Activated CD4-positive, alpha-beta T cell treated with anti-CD3 and anti-CD28 coated beads, Interleukin-2, amount 10 ng/mL, durations not matched to agents 24 days and 14 days (primary cell): ENCODE measurements at places on chromosomes 7 and 10. TPM values are rescaled to one million over a fixed set of nuclear protein-coding genes. Genes with fewer than 3 reads are reported as not detected.

DNA sequence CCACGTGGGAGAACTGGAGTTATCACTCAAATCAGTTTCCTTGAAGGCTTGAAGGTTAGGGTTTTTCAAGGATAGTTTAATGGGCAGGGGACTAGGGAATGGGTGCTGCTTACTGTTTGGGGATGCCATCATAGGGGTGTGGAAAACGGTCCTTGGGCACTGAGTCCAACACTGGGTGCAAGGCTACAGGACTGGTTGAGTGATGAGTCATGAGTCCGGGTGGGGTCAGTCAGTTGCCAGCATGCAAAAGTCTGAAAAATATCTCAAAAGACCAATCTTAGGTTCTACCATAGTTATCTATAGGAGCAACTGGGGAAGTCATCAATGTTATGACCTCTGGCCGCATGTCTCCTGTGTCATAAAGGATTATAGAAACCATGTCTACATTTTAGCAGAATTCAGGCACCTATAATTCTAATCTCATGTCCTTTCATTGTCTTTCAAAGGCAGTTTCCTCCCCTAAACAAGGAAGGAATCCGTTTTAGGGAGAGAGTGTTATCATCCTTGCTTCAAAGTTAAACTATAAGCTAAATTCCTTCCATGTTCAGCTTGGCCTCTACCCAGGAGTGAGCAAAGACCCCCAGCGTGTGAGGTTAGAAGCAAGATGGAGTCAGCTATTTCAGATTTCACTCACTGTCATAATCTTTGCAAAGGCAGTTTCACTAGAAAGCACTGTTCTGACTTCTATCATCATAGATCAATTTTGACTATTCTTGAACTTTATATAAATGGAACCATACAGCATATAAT lies 94.5 kb downstream of the COL26A1 start:
- no peak for DNase-seq
- H3K4me1 ChIP-seq: no peaks in the 10 kb centered on the region
- H3K27ac ChIP-seq: no peak overlapping the region
- H3K36me3 ChIP-seq: no peaks in the 10 kb centered on the region
- no peaks in the 10 kb centered on the region for H3K27me3 ChIP-seq

DNA sequence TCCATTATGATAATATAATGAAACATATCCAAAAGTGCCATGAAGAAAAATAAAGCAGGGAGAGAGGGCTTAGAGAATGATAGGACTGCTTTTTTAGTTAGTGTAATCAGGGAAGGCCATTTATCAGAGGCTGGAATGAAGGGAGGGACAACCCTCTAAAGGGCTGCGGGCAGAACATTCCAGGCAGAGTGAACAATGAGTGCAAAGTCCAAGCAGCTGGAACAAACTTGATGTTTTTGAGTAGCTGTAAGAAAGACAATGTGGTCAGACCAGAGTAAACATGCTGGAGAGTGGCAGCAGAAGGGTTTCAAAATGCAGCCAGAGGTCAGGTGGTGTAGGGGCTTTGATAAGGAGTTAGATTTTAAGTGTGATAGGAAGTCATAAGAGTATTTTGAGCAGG lies 65.6 kb upstream of the CCDC6 start:
- H3K4me3 ChIP-seq: no peak overlapping the region
- H3K27me3 ChIP-seq: no peaks in the 10 kb centered on the region
- no peak for DNase-seq
- no peak overlapping the region for H3K27ac ChIP-seq

DNA sequence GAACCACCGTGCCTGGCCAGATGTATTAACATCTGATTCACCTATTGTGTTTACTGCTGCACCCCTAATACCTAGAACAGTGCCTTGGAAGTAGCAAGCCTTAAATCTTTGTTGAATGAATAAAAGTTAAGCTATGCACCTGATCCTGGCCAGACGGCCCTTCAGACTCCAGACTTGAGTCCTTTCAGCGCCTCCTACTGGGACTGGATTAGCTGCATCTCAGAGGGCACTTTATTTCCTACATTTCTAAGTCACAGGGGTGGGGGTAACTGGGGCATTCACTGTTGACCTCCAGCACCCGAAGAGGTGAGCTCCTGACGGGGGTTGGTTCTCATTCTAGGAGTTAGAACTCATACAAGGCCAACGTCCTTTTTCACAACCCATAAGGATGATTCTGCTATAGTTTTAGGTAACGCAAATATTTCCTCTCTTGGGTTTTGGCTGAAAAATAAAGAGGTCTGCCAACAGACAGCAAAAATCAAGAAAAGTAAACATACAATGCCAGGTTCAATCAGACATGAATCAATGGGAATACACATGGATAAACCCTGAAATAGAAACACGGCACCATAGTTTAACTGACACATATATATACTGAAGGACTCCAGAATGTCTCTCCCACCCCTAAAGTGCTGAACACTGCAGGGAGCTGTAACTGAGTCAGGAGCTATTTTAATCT lies 48.0 kb upstream of the DLG5 start:
- no peak for DNase-seq
- H3K27me3 ChIP-seq: no peaks in the 10 kb centered on the region
- H3K36me3 ChIP-seq: peaks cover 31% of the 10 kb centered on the region
- H3K4me1 ChIP-seq: peaks cover 8% of the 10 kb centered on the region
- H3K27ac ChIP-seq: no peak overlapping the region
- H3K4me3 ChIP-seq: no peak overlapping the region

- peaks cover 9% of the 10 kb centered on the region for H3K4me1 ChIP-seq
- peaks cover 1% of the 10 kb centered on the region for H3K36me3 ChIP-seq
- H3K27me3 ChIP-seq: no peaks in the 10 kb centered on the region
- H3K4me3 ChIP-seq: no peak overlapping the region
- no peak overlapping the region for H3K27ac ChIP-seq
Observed at GRCh38 chr10:17038627-17039026, 91.0 kb downstream of the CUBN start.

Gene TMEM213
- total RNA-seq: 0.09 TPM in 1 of 2 replicates, not detected in the other

Gene MYO1G
- 283 and 290 TPM in 2 replicates for total RNA-seq
